ENCODE measurements at places on chromosomes 7 and 10.

- no peak for DNase-seq
Observed at GRCh38 chr10:90007226-90007625, 305.8 kb downstream of the KIF20B start.

DNA sequence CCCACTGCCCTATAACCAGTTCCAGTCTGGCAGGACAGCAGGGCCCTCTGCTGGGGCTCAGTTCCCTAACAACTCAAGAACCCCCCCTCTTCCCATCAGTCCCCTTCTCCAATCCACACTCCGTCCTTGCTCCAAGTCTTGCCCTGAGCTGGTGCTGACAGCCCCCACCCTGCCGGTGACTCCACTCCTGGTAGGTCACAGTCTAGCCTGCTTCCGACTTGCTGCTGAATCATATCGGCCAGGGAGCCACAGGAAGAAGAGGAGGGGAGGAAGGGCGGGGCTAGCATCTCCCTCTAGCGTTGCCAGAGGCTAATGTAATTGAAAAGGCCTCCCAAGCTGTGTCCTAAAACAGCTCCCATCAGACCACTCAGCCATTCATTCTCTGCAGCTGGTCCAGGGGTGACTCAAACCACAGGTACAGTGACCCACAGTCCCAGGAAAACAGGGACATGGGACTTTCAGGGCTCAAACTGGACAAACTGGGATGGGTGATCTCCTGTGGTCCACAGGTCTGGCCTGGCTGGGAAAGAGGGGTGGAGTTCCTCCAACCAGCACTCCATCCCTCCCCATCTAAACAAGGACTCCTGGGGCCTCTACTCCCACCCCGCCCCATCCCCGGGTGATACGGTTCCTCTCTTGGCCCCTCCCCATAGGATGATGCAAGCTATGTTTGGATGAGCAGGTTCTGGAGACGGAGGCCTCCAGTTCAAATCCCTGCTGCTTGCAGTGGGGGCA lies 158.8 kb downstream of the SH3PXD2A start:
- DNase-seq, result peak; percentile 95

GRCh38 chr10:42970451-42971250 lies 106.2 kb upstream of the RET start:
- no peak for DNase-seq

DNA sequence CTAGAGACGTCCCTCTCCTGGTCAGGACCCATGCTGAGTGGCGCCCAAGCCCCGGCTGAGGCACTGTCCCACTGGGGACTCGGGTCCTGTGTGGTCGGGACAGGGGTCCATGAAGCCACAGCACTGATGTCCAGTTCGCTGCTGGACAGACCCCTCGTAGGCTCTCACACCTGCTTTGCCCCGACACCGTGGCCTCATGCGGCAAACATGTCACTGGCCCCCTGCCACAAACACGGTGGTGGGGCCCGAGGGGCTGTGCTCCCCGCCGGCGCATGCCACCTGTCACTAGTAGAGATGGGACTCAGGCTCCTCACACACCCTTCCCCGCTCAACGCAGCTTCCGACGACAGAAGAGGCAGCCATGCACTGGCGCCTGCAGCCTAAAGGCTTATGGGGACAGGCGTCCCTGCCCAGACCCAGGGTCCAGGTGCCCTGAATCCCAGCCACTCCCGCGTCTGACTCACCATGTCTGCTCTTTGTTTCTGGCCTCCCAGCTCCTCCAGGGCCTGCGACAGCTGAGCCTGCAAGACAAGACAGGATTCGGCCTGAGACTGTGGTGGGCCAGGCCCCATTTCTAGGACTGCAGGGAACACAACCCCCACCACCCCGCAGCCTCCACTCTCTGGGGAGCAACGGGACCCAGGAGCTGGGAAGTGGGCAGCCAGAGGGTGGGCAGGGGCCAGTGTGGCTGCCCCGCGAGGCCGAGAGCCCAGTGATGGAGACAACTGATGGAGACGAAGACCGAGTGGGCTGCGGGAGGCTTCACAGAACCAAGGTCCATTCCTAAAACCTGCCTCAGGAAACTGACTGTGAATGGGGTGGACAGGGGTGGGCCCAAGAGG lies 230.9 kb downstream of the MAD1L1 start:
- no peak for DNase-seq

- no peak for DNase-seq
Observed at GRCh38 chr7:132691201-132691600, 114.9 kb upstream of the PLXNA4 start.

DNA sequence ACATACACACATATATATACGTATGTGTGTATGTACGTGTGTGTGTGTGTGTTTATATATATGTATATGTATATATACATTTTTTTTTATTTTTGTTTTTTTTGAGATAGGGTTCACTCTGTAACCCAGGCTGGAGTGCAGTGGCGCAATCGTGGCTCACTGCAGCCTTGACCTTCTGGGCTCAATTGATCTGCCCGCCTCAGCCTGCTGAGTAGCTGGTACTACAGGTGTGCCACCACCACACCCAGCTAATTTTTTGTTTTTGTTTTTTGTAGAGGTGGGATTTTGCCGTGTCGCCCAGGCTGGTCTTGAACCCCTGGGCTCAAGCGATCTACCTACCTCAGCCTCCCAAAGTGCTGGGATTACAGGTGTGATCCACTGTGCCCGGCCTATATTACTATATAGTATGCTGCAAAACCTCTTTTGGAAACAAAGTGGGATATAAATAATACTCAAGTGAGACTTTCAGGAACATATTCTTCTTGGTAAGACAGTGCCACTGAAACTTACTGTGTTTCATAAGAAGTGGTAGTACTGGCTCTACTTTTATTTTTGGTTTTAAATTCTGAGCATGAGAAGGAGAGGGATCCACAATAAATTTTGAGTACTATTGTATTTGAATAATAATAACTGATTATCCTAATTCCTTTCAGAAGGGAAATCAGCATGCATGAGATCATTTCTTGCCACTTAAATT lies 51.0 kb downstream of the MLLT10 start:
- no peak for DNase-seq

GRCh38 chr10:63783882-63784281 lies 262.7 kb downstream of the REEP3 start:
- no peak for DNase-seq

- DNase-seq, result no peak
Observed at GRCh38 chr7:129689995-129690581, 78.6 kb downstream of the NRF1 start.

DNA sequence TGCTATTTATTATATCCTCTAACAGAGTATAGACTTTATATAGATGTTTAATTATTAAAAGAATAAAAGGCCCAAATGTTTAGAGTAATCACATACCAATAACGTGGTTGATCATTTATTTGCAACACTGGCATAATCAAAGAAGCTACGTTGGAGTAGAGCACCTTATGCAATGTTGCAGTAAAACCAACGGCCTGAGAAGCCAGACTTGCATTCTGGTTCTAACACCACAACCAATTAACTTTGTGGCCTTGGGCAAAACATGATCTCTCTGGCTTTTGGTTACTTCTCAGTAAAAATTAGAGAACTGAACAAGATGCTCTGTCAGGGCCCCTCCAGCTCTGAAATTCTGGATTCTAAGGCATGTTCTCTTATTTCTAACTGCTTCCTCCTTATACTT lies 476.2 kb downstream of the GRM8 start:
- no peak for DNase-seq

- DNase-seq, result no peak
Observed at GRCh38 chr7:26321435-26321834, 29.8 kb downstream of the SNX10 start.

DNA sequence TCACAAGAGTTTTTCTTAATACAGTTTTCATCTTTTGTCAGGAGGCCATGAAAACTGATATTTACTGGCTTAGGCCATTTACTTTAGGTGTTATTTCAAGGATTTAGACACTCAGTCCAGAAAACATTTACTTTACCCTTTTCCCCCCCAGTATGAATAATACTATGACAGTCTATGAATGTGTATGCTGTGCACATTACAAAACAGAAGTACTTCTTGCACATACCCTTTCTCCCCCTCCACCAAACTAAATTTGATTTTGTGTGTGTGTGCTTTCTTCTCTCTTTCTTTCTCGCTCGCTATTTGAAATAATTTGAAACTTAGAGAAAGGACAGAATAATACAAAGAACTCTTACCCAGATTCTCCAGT lies 41.3 kb downstream of the RBM33 start:
- no peak for DNase-seq

- DNase-seq, result no peak
Observed at GRCh38 chr7:57403601-57404342, 46.2 kb upstream of the ZNF716 start.

DNA sequence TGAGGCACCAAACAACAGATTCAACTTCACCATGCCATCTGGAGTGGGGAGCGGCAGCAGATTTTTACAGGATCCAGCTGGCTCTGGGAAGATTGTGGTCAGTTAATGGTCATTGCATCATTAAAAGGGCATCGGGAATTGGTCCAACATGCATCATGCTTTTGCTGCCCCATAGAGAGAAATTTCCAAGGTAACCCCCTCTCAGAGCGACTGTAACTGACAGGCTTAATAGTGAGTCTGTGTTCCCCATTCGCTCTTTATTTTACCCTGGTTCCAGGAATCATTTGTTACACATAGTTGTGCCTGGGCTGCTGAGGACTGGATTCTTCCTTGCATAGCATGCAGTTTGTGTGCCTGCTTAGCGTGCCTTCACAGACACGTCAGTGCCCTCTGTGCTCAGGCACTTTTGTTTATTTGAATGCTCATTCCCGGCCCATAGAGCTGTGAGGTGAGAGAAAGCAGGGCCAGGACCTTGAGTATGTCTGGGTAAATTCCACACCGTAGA lies 49.9 kb downstream of the CDHR3 start:
- DNase-seq, result no peak

DNA sequence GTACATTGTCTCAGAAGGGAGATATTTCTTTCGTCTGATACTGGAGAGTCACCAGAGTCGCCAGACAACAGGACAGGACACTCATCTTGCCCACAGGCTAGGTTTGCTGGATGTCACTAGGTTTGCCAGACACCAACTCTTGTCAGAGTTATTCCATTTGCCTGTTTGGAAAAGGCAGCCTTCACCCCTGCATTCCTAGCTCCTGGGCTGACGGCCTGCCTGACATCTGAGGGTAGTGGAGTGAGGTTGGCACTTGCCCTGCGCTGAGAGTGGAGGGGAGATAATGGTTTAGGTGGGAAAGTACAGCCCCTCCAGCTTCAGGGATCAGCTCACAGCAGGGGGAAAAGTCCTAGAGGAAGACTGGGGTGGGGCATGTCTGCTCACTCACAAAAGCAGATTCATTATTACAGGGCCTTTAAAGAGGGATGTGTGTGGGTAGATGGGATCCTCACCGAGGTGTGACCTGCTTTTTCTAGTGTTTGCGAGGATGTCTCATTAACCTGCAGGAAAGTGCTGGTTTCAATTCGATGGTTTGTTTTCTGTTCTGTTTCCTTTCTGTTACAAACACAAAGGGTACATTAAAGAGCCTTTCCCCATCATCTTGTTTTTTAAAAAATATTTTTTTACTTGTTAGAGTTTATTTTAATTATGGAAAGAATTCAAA lies 79.3 kb upstream of the TNS3 start:
- DNase-seq, result no peak

DNA sequence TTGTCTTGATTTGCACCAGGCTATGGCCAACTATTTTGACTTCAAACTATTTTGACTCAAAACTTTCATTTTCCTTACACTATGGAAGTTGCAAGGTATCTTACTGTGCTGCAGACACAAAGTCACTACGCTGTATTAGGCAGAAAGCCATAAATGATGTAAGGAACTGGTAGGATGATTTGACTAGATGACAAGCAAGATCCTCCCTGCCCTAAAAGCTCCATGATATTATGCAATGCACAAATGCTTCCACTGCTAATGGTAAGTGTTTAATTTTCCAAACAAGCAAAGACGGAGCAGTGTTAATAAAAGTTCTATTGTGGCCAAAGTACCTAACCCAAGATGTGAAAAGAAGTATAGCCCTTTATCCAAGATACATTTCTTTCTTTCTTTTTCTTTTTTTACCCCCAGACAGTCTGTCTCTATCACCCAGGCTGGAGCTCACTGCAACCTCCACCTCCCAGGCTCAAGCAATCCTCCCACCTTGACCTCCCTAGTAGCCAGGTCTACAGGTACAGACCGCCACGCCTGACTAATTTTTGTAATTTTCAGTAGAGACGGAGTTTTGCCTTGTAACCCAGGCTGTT lies 98.2 kb downstream of the ANK3 start:
- no peak for DNase-seq

- no peak for DNase-seq
Observed at GRCh38 chr7:2803342-2803692, 40.8 kb downstream of the GNA12 start.

DNA sequence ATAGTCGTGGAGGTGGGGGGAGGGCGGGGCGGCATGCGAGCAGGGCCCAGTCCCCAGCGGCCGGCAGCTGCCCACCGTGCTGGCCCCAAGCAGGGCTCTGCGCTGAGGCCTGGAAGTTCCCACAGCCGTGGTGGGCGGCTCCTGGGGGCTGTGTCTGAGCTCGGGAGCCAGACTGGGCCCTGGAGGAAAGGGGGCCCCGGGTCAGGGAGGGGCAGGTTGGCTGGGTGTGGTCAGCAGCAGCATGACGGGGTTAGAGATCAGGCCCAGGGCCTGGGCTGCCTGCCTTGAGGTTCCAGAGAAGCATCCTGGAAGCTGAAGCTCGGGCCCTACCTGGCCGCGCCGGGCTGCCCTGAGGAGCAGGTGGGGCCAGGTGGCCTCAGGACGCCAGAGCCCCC lies 22.1 kb downstream of the GET4 start:
- no peak for DNase-seq

DNA sequence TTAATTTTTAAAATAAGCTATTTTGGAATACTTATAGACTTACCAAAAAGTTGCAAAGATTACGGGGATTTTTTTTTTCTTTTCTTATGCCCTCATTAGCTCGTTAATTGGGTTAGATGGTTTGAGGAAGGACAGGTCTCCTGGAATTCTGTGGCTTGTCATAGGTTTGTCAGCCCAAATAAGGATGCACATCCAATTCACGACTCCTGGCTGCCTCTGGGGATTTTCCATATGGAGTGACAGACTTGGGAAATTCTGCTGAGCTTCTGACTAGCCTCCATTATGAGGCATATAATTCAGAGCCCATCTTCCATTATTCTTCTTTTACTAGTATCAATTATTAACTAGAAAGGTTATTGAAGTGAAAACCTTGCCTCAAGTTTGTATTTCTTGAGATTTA lies 102.1 kb downstream of the AUTS2 start:
- DNase-seq, result no peak

- no peak for DNase-seq
Observed at GRCh38 chr7:44755698-44756627, 7.3 kb downstream of the ZMIZ2 start.

DNA sequence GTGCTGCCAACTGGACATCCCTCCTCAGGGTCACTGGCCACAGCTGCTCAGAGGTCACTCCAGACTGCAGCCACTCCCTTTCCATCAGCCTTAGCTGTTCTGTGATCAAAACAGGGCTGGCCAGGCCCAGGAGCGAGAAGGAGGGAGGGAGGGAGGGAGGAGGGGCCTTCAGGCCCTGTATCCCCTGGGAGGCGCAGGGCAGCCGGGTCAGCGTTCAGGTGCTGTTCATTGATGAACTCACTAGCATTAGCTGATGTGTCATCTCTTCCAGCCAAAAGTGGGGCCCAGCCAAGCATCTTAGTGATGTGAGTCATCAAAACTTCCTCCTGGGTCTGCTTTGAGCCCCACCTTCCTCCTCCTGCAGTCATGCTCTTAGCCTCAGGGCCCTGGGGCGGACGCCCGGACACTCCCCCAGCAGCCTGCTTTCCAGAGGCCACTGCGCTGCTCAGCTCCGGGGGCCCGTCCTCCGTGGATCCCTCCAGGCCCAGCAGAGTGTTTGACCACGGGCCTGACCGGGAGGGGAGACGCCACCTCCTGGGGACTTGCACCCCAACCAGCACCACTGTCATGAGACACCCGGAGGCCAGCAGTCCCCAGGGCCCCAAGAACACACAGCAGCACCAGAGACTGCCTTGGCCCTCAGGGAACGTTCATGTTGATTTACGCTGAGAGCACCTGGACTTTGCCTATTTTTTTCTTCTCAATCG lies 149.2 kb downstream of the PRKAG2 start:
- peak; percentile 94 for DNase-seq

Measured in lung microvascular endothelial cell (primary cell).